ENCODE measurements at places on chromosomes 11 and 22.
A peak's percentile ranks its signal among the peaks of the same experiment; 100 is the strongest.

DNA sequence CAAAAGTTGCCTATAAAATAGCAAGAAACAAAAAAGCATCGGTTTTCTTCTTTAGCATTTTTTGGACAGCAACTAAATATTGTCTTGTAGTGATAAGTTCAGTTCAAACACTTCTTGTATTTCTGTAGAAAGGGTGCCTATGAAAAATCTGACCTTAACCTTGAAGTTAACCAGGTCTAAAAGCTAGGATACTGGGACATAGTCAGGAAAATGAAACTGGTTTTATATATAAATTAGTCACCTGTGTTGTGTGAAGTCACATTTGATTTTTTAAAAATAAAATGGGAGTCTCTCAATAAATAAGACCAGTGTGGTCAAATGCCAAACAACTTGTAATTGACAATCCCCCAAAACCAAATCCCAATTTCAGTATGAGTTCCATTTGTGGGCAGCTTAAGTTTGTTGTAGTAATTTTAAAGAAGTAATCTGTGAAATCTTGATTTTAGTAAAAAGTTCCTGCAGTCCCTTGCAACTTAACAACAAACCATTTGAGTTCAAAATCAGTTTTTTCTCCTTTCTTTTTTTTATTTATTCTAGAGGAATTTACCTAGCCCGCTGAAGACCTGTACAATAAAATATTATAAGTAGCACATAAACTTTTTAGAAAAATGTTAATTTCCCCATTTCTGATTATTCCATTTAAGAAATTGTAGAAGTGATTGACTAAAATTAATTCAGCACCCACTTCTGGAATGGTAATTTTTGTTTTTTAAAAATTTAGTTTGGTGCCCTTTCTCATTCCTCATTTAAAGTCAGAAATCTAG, 84.5 kb upstream of the PPARA start:
- peak; percentile 58 for DNase-seq

DNA sequence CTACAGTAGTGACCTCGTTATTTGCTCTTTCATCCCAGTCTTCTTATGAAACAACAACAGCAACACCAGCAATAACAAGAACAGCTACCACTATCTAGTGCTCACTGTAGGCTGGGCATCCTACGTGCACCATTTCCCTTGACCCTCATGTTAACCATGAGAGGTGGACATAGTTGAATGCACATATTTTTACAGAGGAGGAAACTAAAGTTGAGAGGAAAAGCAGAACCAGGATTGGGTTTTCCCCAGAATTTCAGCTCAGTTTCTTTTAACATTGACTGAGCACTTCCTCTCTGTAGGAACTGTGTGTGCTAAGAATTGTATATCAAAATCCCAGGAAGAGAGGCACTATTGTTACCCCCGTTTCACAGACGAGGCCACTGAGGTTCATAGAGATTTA, 39.4 kb upstream of the TSPAN18 start:
- no peak for DNase-seq

- peak; percentile 79 for DNase-seq
Observed at GRCh38 chr11:33829430-33830141, 55.3 kb upstream of the FBXO3 start.

DNA sequence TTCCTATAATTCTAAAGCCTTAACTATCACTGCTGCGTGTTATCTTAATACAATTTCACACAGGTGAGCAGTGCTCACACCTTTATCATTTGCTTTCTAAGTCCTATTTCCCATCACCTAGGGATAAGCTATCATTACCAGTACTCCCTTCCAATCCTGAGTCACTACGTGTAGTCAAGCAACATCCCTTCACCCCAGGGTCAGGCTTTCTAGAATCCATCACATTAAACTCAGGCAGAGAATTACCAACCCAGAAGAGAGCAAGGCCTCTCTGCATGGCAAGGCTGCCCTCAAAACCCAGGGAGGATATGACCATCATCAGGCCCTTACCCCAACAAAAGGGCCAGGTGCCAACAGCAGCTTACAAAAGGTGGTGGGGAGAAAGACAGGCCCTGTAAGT, 9.8 kb downstream of the PACSIN2 start:
- peak; percentile 45 for DNase-seq
